Brain pericyte (primary cell): ENCODE measurements at places on chromosomes 6 and 20.

GRCh38 chr6:159084493-159085091 lies 39.8 kb upstream of the TAGAP start:
- no peak for DNase-seq

DNA sequence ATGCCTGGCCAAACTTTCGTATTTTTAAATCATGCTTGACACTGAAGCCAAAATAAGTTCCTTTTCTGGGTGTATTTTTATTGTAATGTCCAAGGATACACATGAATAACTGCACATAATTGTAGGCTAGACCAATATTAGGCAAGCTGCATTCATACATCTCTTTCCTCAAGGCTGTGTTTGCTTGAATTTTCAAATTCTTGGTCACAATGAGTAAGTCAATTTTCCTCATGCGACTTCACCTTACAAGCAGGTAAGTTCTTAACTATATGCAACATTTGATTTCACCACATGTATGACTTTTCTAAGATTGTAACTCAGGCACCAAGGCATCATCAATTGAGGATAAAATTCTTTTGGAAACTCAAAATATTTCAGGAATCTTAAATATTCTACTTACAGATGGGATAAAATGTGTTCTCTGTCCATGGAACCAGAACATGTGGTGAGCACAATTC lies 112.4 kb upstream of the ZNF217 start:
- DNase-seq: no peak

DNA sequence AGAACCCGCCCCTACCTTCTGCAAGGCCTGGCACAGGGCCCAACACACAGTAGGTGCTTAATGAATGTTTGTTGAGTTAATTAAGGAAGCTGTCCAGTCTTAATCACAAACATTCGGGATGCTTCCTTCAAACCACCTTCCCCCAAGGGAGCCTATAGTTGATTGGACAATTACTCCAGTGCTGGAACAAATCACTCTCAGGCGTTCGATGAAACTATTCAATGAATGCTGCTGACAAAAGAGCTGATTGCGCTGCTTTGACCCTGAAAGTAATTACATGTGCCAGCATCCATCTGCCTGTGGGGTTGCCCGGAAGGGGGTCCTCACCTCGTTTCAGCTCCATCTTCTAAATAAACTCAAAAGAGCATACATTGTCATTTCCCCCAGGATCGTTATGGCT lies 112.0 kb upstream of the SRSF6 start:
- DNase-seq: no peak

- DNase-seq: no peak
Observed at GRCh38 chr20:6075428-6076219, 21.8 kb upstream of the LRRN4 start.

- DNase-seq: no peak
Observed at GRCh38 chr6:15460110-15460727, 202.6 kb downstream of the DTNBP1 start.
